ENCODE measurements at places on chromosomes 5 and 9.

DNA sequence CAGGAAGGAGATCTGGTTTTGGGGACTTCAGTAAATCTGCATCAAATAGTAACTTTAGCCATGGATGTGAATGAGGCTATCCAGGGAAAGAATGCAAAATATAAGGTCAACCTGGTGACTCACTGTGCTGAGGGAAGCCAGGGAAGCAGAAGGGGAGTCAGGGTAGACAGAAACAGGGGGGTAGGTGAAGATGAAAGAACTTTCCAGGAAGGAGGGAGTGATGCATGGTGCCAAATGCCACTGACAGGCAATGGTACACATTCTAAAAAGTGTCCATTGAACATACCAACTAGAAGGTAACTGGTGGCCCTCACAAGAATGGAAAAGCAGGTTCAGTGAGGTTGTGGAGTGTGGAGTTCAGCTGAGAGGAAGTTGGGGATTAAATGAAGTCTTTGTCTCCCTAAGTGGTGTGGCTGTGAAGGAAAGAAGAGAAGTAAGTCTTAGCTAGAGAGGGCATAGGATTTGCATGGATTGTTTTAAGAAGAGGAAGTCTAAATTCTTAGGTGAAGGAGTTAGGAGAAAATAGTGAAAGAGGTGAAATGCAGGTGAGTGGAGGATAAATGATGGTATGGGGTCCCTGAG lies 35.5 kb downstream of the PALM2AKAP2 start:
- DNase-seq, result no peak

DNA sequence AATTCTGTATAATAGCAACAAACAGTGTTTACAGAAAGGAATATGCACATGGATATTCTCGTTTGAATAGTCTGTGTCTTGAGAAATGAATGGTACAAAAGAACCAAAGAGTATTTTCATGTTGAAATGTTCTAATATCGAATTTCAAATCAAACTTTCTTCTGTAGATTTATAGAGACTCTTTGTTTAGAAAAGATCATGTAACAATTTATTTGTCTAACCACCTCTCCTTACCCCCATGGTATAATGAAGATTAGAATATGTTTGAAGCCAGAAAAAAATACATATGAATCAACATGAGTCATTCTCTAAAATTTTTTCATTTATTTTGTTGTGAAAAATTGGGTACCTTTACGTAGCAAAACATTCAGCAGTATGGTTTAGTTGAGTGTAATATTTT lies 285.6 kb downstream of the PRR16 start:
- no peak for DNase-seq

DNA sequence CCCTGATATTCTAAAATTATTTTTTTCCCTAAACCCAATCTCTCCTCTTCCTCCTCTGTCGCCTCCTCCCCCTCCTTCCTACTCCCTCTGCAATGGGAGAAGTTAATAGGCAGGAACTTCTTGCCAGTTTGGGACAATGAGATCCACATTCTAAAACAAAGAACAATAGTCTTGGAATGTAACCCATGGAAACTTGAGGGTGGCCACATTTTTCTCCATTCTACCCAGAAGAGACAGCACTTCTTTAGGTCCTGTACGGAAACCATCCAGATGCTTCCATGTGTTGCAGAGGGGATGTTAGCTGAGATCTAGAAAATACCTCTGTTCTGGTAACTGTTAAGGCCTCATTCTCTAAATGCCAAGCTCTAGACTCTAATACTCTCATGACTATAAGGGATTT lies 10.0 kb downstream of the SPARC start:
- DNase-seq, result no peak

- no peak for DNase-seq
These were observed 229.4 kb downstream of the ADAMTSL1 start for GRCh38 chr9:18703151-18703900.

- DNase-seq, result no peak
These were observed 222.8 kb downstream of the NR2F1-AS1 start for GRCh38 chr5:93358176-93358575.
